NCI-H1048 (cell line): ENCODE measurements at places on chromosomes 3 and 15.

GRCh38 chr3:184110316-184110725, 13.5 kb downstream of the HTR3E start:
- no peak for DNase-seq

- DNase-seq = no peak
Observed at GRCh38 chr3:10600726-10601125, 95.3 kb upstream of the ATP2B2 start.

GRCh38 chr15:56019060-56019793, 25.8 kb upstream of the NEDD4 start:
- DNase-seq = no peak

DNA sequence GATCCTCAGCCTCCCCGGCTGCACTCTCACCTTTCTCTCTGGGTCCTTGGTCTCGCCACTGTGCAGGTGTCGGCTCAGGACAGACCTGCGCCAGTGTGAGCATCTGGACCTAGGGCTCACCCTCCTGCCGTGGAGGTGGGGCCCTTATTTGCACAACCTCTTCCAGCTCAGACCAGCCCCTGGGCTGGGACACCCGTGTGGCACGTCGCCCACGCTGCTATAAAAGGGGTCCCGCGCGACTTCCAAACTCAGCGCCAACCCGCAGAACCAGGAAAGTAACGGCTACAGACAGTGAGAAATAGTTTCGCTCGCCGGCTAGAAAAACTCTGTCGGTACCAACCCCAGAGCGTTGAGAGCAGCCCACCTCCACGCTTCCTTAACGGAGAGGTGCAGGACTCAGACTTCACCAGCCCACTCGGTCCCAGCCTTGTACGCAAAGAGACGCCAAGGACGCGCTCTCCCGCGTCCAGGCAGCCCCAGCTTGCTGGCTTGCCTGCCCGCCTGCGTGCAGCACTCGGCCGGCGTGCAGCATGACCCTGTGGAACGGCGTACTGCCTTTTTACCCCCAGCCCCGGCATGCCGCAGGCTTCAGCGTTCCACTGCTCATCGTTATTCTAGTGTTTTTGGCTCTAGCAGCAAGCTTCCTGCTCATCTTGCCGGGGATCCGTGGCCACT, at the start of the genes DUOX2 and DUOXA2:
Gene DUOX2 (minus strand): TSS at position 97 of the 675 bp plus-strand sequence. CDS start 761 bp downstream, outside the sequence.
Gene DUOXA2 (plus strand): TSS at position 251 of the 675 bp plus-strand sequence. CDS start 280 bp downstream, at position 531.
- DNase-seq = no peak

DNA sequence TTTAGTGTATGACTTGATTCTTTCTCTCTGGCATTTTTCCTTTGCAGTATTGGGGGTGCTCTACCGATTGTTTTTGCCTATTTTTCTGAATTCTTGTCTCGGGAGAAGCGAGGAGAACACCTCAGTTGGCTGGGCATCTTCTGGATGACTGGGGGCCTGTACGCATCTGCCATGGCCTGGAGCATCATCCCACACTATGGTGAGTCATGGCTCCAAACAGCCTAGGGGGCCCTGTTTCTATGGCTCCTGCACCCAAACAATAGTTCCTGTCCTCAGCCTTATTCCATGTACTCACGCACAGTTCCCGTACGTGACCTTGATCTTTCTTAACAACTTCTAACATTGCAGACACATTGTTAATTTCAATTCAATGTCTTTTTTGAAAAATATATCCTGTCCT, 152.3 kb downstream of the SV2B start:
- no peak for DNase-seq

DNA sequence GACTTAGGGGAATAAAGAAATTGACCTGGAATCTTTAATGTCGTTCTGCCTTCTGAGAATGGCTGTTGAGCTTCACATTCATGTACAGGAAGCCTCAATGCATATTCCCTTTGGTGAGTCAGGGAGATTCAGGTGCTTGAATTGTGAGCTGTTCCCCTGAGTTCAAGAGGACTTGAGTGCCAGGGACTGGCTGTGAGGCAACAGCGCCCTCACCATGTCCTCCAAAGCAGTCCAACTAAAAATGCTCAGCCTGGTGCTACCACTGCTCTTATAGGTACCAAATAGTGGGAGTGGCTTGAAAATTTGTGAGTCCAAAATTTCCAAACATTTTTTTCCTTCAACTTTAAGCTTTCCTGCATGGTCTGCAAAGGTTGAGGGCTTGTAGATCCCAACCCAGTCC, 54.1 kb downstream of the LEO1 start:
- no peak for DNase-seq

- no peak for DNase-seq
Observed at GRCh38 chr15:39434163-39434562, 146.7 kb upstream of the THBS1 start.
